ENCODE measurements at places on chromosomes 4 and X.

DNA sequence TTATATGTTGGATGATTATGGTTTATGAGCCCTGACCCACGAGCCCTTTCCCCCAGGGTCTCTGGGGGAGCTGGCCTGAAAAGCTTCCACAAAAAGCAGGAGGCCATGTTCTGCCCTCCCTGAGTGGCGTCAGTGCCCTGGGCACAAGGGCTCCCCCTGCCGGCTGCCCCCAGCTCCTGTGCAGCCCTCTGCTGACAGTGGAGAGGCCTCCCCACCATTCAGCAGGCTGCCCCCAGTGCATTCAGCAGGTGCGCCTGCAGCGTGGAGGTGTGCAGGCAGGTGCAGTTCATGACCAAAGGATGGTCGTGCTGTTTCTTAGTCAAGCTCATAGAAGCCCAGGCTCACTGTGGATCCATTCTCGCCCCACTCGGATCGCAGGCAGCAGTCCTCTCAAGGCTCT, 12.5 kb upstream of the S100P start:
- H3K27ac ChIP-seq, result no peak overlapping the region
- peaks cover 11% of the 10 kb centered on the region for H3K36me3 ChIP-seq
- H3K4me1 ChIP-seq, result peaks cover 4% of the 10 kb centered on the region
- no peaks in the 10 kb centered on the region for H3K27me3 ChIP-seq
- H3K4me3 ChIP-seq, result no peak overlapping the region
- no peak for DNase-seq

DNA sequence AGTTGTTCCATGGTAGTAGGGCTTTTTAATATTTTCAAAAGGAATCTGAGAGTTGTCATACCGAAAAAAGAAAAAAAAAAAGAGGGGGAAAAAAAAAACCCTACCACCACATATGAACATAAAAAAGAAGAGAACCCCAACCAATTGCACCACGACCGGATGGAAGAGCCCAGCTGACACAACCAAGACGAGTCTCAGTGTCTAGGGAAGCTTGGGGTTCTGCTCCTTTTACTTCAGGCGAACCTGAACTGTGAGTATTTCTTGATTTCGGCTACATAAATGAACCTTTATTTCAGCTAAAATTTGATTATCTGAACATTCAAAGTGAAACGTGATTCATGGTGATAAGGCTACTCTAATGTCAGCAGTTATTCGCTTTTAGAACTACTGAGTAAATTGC, at the start of gene GPR34:
GPR34 (plus strand) TSS at position 139 of the 400 bp plus-strand sequence. CDS start 6,661 bp downstream, outside the sequence.
- H3K4me1 ChIP-seq, result no peaks in the 10 kb centered on the region
- no peaks in the 10 kb centered on the region for H3K36me3 ChIP-seq
- H3K27ac ChIP-seq, result no peak within 1 kb of the TSS
- no peak for DNase-seq
- no peak within 1 kb of the TSS for H3K4me3 ChIP-seq

DNA sequence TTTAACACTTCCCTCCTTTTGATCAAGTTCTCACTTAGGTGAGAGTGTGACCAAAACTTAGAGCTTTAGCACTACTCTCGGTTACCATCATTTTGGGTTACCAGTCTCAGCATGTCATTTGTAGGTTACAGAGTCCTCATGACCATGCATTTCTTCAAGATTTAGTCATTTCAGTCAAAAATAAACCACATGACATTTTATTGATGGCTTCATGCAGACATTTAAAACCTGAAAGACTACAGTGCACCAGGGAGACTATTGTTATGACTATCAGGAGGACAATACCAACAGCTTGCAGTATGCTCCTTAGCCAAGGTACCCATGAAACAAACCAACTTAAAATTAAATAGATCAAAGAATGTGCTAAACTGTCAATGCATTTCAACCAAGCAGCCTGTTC, 498.1 kb upstream of the FSTL5 start:
- DNase-seq, result no peak
- no peak overlapping the region for H3K4me3 ChIP-seq
- H3K36me3 ChIP-seq, result no peaks in the 10 kb centered on the region
- H3K4me1 ChIP-seq, result no peaks in the 10 kb centered on the region
- no peak overlapping the region for H3K27ac ChIP-seq
- H3K27me3 ChIP-seq, result no peaks in the 10 kb centered on the region

DNA sequence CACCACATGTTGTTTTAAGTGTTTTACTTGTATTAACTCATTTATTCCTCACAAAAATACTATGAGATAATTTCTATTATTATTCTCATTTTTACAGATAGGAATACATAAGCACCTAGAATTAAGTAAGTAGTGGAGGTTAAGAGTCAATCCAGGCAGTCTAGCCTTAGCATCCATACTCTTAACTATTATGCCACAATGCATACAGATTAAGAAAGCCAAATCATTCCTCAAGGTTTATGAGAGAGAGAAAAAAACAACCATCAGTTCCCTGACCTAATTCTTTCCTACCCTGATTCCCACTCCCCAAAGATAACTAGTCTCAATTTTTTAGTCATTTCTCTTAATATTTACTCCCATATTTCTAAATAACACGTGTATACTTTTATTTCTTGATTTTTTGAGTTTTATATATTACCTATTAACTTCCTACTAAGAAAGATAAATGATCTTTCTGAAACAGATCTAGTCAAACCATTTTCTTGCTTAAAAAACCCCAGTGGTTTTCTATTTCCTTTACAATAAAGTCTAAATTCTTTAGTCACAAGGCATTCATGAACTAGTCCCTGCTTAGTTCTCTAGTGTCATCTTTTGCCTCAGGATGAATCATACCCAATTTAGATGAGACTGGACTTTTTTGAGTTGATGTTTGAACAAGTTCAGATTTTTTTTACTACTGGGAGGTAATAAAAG, 16.0 kb downstream of the UBA6 start:
- no peak overlapping the region for H3K4me3 ChIP-seq
- no peak for DNase-seq
- H3K27ac ChIP-seq, result no peak overlapping the region
- peaks cover 69% of the 10 kb centered on the region for H3K36me3 ChIP-seq
- no peaks in the 10 kb centered on the region for H3K27me3 ChIP-seq
- H3K4me1 ChIP-seq, result peaks cover 8% of the 10 kb centered on the region

- DNase-seq, result no peak
- H3K27ac ChIP-seq, result no peak overlapping the region
- no peaks in the 10 kb centered on the region for H3K36me3 ChIP-seq
- H3K4me3 ChIP-seq, result no peak overlapping the region
- no peaks in the 10 kb centered on the region for H3K4me1 ChIP-seq
- no peaks in the 10 kb centered on the region for H3K27me3 ChIP-seq
Observed at GRCh38 chrX:114599305-114599704, 15.4 kb downstream of the HTR2C start.

DNA sequence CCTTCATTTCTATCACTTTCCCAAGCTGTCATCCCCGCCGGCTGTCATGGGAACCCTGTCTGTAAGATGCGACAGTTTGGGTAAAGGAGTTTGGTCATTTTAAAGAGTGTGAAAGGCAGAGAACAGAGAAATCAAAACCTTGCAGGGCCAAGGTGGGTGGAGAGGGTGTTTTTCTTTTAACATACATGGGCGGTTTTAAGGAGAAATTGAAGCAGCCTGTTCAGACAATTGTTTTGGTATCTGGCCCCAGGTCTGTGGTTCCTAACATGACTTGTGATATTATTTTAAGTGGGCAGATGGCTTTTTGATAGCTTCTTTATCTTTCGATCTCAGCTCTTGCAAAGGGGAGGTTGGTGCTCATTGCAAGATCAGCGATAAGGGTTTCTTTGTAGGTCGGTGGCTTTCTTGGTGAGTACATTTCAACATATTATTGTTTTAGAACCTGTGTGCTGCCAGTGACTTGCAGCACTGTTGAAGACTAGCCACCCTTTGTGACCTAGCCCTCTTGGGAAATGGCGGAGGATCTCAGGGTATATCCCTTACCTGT, 3.7 kb downstream of the PPP1R3F start:
- no peak overlapping the region for H3K27ac ChIP-seq
- no peaks in the 10 kb centered on the region for H3K27me3 ChIP-seq
- DNase-seq, result no peak
- no peaks in the 10 kb centered on the region for H3K36me3 ChIP-seq

GRCh38 chrX:122094611-122095010, 1047.2 kb downstream of the GLUD2 start:
- H3K4me3 ChIP-seq, result no peak overlapping the region
- H3K27me3 ChIP-seq, result no peaks in the 10 kb centered on the region
- H3K27ac ChIP-seq, result no peak overlapping the region
- no peaks in the 10 kb centered on the region for H3K36me3 ChIP-seq
- no peaks in the 10 kb centered on the region for H3K4me1 ChIP-seq

- no peaks in the 10 kb centered on the region for H3K36me3 ChIP-seq
- peak overlapping the region; percentile 95 for H3K4me3 ChIP-seq
- H3K27me3 ChIP-seq, result no peaks in the 10 kb centered on the region
- peaks cover 30% of the 10 kb centered on the region for H3K4me1 ChIP-seq
- no peak for DNase-seq
Observed at GRCh38 chr4:48780865-48781214, 761 bp upstream of the FRYL start.

Measured in RWPE2 (cell line).